SHP77 treated with DMSO at 0.1 percent for 48 hours (cell line): ENCODE measurements at places on chromosomes 1 and 21.

GRCh38 chr1:75953461-75953860 lies 21.3 kb upstream of the ASB17 start:
- DNase-seq: no peak

- DNase-seq: no peak
Measured at GRCh38 chr1:230819976-230820375, 48.3 kb downstream of the C1orf198 start.

GRCh38 chr1:222892137-222892769 lies 77.4 kb downstream of the DISP1 start:
- DNase-seq: no peak

DNA sequence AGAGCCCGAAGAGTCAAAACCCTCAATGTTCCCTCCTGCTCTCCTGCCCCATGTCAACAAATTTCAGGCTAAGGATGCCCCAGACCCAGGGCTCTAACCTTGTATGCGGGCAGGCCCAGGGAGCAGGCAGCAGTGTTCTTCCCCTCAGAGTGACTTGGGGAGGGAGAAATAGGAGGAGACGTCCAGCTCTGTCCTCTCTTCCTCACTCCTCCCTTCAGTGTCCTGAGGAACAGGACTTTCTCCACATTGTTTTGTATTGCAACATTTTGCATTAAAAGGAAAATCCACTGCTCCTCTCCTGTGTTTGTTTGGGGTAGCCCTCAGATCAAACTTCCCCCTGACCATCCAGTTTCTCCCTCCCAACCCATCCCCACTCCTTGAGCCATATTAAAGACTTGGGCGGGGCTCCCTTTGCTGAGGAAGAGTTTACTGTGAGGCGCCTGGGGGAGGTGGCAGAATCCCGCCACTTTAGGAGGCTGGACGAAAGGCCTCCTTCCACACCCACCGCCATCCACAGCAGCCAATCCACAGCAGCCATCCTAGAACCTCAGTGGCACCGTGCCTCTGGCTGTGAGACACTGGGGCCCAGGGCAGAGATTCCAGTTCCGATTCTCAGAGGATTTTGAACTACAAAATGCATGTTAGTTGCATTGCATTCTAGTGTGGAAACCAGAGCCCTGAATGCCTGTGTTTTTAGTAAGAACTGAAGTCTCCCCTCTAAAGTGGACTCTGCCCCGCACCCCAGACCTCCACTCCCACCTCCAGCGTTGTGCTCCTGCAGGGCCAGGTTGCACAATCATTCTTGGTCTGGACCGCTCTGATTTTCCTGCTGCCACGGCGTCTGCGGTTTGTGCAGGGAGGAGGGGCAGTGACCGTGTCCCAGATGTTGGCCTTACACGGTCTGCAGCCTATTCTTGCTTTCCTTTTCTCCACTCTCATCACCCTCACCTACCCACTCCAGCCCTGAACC lies 3.0 kb downstream of the OLFML3 start:
- no peak for DNase-seq
